CD4-positive, alpha-beta T cell treated with Interleukin-15 for 4 hours (primary cell): ENCODE measurements at places on chromosomes 12 and 14.

DNA sequence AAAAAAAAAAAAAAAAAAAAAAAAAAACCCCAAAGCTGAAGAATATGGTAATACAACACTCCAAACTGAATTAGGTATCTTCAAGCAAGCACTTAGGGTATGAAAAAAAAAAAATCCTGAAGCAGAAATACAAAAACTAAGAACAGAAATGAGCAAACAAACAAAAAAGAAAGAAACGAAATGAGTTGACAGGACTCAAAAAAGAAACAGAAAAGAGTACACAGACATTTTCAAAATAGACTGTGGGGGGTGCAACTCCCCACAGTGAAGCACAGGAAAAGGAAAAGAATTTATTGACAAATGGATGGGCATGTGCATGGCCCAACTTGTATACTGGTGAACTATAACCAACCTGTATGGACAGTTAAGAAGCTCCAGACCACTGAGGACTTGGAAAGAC, 24.6 kb downstream of the RPS6KA5 start:
- no peak for DNase-seq

DNA sequence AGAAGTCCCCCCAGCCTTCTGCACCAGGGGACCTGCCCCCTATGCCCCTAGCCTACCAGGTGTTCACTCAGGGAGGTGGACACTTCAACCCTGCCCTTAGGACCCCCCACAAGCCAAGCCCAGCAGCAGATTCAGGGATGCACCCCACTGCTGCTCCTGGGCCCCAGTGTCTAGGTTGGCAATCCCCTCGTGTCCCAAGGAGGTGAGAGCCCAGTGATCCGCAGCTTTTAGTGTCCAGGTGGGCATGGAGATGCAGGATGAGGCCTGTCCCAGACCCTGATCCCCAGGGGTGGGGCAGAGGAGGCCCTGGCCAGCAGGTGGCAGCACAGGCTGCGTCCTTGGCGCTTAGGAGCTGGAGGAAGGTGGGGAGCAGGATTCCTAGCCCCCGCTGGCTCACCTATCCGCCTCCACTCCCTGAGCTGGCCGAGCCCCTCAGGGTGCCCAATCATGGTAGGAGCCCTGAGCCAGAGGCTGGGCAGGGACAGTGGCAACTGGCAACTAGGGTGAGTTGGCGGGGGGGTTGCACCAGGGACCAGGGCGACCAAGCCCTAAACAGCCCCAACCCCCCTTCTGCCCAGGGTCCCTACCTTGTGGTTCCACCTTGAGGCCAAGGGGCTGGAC, 4.1 kb downstream of the CKB start:
- DNase-seq = peak; percentile 55

DNA sequence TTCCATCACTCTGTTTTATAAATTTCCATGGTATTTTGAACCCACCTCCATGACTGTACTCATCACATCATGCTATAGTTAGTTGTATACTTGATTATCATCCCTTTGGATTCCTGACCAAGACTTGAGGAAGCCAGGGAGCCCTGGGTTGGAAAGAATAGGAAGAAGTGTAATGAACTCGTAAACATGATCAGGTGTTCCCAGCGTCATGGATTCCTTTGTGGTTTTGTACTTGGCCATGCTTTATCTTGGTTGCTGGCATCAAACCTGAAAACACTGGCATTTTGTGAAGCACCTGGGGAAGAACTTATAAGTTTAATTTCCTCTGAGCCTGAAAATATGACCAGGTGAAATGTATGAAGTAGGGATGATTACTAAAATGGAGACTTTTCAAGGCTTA, 76.4 kb downstream of the CHST11 start:
- no peak for DNase-seq

GRCh38 chr14:74469548-74470518, 23.3 kb downstream of the NPC2 start:
- DNase-seq = no peak

- DNase-seq = peak; percentile 36
Measured at GRCh38 chr12:15899282-15899870, 11.8 kb upstream of the DERA start.
